ENCODE measurements at places on chromosomes 12 and 14. TPM values are rescaled to one million over a fixed set of nuclear protein-coding genes. Genes with fewer than 3 reads are reported as not detected.
A peak's percentile ranks its signal among the peaks of the same experiment; 100 is the strongest.

GRCh38 chr14:95527387-95528002 lies 7.4 kb upstream of the GLRX5 start:
- peak; percentile 71 for DNase-seq

DNA sequence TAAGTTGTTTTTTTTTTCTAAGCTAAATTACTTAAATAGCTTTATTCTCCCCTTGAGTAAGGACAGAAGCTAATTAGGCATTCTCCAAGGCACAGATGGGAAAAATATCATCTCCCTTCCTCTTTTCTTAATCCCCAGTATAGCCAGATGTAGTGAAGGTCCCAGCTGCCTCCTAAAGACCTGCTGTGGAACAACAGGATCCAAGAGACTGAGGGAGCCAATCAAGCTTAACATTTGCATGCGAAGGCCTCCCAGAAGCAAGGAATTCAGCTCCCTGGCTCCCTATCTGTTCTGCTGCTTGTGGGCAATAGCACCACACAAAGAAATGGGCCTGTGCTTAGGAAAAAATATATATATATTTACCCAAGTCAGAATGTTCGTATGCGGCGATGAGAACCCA lies 255.2 kb downstream of the SYT1 start:
- no peak for DNase-seq

- no peak for DNase-seq
Observed at GRCh38 chr14:34436118-34436905, 25.7 kb downstream of the SPTSSA start.

RNF212B gene
- total RNA-seq, result not detected

DNA sequence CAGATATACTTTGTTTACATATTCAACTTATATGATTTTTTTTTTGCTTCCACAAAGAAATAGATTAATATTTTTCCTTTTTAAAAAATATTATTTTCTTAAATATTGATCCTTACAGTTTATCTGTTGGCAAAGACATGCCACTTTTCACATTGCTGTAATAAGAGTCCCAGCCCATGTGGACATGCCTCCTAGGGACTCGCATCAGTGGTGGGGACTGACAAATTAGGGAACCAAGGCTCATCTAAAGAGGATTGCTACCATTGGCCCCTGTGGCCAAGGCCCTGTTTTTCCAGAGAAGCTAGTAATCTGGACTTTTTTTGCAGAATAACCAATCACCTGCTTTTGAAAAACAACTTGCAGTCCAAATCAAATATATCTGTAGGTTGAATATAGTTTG lies 27.8 kb upstream of the BMAL2 start:
- no peak for DNase-seq

ADAMTS20 gene
- not detected for total RNA-seq

DNA sequence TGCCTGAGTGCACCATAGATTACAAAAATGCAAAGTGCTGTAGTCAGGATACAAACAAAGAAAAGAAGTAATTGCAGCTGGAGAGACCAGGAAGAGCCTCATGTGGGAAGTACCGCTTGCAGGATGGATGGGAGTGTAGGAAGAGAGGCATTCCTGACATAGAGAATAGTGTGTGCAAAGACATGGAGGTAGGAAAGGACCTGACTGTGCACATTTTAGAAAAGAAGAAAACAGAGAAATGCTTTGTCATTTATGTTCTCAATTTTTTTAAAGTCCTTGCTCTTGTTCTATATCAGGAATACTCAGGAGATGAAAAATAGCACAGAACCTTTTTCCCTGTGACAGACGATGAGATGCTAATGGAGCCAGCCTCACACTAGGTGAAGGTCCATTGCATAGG lies 358.7 kb upstream of the TMPO start:
- DNase-seq, result no peak

LRRC10 gene
- 12.0 TPM for total RNA-seq

RIMBP2 gene
- 0.31 TPM for total RNA-seq

TSPAN8 gene
- 0.68 TPM for total RNA-seq

DNA sequence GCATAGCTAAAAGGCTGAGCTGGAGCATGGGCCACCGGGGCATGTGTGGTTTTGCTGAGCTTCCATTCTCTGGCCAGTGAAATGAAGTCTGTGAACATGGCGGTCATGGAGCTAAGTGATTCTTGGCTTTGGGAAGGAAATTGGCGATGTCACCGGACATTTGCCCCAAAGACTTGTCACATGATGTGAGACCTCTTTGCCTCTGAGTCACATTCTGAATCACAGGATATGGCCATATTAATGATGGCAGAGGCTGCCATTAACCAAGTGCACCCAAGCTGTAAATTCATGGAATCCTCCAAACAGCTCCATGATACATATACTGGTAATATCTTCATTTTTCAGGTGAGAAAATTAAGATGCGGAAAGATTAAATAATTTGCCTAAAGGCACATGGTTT lies 27.4 kb upstream of the BATF start:
- no peak for DNase-seq

DNA sequence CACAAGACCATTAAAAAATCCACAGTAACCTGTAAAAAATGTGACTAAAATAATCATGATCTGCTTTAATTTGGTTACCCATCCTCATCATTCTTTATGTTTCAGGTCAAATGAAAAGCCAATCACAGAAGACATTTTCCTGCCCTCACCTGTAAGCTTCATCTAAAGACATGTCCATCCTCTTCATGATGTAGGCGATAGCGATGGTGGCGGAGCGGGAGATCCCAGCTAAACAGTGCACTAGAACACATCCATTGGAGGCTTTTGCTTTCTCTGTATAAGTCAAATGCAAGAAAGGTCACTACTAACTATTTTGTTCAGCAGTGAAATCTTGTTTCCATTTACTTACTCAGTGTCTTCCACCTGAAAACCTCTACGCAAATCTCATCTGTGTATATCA lies 82.6 kb downstream of the DUSP16 start:
- DNase-seq, result no peak

STON2 gene
- total RNA-seq, result 8.5 TPM

DNA sequence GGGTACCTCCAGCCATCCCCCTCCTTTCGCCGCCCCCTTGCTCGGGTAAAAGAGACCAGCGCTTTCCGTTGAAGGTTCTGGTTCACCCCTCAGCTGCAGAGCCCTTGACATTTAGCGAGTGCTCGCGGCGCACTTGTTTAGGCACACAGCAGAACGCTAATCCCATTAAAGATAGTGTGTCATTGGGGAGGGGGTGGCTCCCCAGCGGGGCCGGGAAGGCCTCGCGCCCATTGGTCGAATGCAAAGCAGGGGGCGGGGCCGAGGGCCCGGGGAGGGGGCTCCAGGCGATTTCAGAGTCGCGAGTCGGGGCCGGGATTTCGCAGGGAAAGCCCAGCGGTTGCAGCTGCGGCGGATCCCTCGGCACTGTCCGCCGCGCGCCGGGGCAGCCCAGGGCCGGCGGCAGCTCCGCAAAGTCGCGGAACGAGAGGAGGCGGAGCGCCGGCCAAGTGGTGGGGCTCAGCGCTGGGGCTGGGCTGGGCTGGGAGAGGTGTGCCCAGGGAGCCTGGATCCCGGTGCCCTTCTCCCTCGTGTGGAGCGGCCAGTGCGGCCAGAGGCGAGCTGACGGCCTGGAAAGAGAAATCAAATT lies 122.9 kb downstream of the TSPAN9 start:
- peak; percentile 66 for DNase-seq

All from left cardiac atrium (tissue), 4 donors.